ENCODE measurements at places on chromosomes 2 and 18. TPM values are rescaled to one million over a fixed set of nuclear protein-coding genes. Genes with fewer than 3 reads are reported as not detected.
A peak's percentile ranks its signal among the peaks of the same experiment; 100 is the strongest.

GRCh38 chr18:24922491-24922890 lies 429.5 kb downstream of the ZNF521 start:
- no peaks in the 10 kb centered on the region for H3K4me1 ChIP-seq
- H3K4me3 ChIP-seq = no peak overlapping the region
- H3K36me3 ChIP-seq = no peaks in the 10 kb centered on the region

DNA sequence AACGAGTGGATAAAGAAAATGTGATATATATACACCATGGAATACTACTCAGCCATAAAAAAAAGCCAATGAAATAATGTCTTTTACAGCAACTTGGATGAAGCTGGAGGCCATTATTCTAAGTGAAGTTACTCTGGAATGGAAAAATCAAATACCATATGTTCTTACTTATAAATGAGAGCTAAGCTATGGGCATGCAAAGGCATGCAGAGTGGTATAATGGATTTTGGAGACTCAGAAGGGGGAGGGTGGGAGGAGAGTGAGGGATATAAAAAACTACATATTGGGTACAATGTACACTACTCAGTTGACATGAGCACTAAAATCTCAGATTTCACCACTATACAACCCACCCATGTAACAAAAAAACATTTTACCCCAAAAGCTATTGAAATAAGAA lies 1.7 kb upstream of the MSGN1 start:
- no peaks in the 10 kb centered on the region for H3K4me1 ChIP-seq
- H3K27ac ChIP-seq = no peak overlapping the region
- H3K4me3 ChIP-seq = no peak overlapping the region
- DNase-seq = no peak

- no peak overlapping the region for H3K27ac ChIP-seq
- H3K4me3 ChIP-seq = no peak overlapping the region
- H3K36me3 ChIP-seq = no peaks in the 10 kb centered on the region
- DNase-seq = no peak
- no peaks in the 10 kb centered on the region for H3K27me3 ChIP-seq
These were observed 8.8 kb downstream of the NT5C1B start for GRCh38 chr2:18580606-18581005.

DNA sequence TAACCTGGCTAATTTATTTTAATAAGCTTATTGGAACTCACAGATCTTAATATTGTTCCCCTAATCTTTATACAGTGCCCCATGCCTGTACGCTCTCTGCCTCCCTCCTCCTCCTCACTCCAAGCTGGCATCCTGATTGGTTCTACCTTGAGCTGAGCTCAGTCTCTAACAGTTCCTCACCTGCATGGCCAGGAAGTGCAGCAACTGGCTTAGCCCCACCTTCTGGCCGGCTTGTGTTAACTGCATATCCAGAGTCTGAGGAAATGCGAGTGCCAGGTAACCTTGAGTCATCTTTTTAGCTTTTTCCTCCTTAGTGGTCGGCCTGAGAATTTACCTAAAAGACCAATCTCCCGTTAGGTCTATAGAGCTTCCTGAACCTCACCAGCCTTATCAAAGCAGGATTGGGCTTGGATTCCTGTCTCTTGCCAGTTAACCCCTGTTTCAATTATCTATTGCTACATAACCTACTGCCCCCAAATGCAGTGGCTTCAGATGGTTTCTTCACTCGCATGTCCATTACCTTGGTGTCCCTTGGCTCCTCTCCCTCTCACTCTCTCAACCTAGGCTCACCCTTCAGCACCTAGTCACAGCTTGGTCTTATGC lies 89.5 kb upstream of the STK39 start:
- H3K36me3 ChIP-seq = no peaks in the 10 kb centered on the region
- H3K4me3 ChIP-seq = no peak overlapping the region
- H3K27ac ChIP-seq = no peak overlapping the region
- no peaks in the 10 kb centered on the region for H3K27me3 ChIP-seq
- peak; percentile 78 for DNase-seq

GRCh38 chr2:176680916-176681516 lies 411.8 kb downstream of the MTX2 start:
- H3K27ac ChIP-seq = no peak overlapping the region
- no peak overlapping the region for H3K4me3 ChIP-seq
- no peaks in the 10 kb centered on the region for H3K36me3 ChIP-seq
- H3K27me3 ChIP-seq = no peaks in the 10 kb centered on the region

DNA sequence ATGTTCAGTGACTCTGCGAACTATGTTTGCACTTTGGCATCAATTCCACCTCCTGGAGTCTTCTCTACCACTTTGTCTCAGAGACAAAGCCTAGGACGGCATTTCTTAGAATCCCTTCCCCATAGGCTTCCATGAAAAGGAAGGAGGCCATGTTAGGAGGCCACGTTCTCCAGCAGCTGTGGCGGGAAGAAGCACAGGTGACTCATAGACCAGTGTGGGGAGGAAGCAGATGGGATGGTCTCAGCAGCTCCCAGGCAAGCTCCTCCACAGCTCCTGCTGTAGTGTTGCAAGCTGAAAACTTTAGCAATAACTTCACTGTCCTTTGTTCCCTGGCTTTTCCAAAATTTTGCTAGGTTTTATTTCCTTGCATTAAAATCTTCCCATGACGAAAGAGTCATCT lies 781.3 kb upstream of the ID2 start:
- DNase-seq = no peak
- H3K27ac ChIP-seq = no peak overlapping the region
- H3K27me3 ChIP-seq = no peaks in the 10 kb centered on the region
- H3K4me1 ChIP-seq = no peaks in the 10 kb centered on the region

- no peak for DNase-seq
- H3K27me3 ChIP-seq = no peaks in the 10 kb centered on the region
- no peak overlapping the region for H3K4me3 ChIP-seq
- no peaks in the 10 kb centered on the region for H3K4me1 ChIP-seq
- no peak overlapping the region for H3K27ac ChIP-seq
These were observed 433.7 kb upstream of the TRIB2 start for GRCh38 chr2:12282780-12283695.

DNA sequence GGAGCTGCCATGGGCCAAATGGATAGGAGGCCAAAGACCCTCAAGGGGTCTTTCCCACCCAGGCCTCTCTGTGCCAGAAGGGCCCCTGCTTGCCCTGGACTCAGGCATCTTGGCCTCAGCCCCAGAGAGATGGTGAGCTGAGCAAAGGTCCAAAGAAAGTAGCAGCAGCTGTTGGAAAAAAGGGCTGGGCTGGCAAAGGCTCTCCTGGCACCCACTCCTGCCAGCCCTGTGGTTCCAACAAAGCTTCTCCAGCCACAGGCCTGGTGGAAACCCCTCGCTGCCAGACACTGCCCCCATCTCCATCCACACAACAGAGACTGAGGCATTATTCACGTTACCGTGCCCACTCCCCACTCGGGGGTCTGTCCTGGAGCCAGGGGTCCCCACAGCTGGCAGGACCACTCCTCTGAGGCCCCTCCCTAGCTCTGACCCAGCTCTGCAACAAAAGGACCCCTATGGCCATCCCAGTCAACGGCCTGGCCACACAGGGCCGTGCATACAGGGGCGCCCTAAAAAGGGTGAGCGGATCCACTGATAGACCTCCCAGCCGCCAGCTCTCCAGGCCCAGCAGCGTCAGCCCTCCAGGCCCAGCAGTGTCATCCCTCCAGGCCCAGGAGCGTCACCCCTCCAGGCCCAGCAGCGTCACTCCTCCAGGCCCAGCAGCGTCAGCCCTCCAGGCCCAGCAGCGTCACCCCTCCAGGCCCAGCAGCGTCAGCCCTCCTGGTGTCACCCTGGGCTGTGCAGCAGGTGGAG lies 10.1 kb downstream of the BIN1 start:
- H3K27ac ChIP-seq = peak overlapping the region; percentile 9
- DNase-seq = no peak
- peaks cover 56% of the 10 kb centered on the region for H3K4me1 ChIP-seq
- H3K27me3 ChIP-seq = no peaks in the 10 kb centered on the region
- no peak overlapping the region for H3K4me3 ChIP-seq
- H3K36me3 ChIP-seq = no peaks in the 10 kb centered on the region

DNA sequence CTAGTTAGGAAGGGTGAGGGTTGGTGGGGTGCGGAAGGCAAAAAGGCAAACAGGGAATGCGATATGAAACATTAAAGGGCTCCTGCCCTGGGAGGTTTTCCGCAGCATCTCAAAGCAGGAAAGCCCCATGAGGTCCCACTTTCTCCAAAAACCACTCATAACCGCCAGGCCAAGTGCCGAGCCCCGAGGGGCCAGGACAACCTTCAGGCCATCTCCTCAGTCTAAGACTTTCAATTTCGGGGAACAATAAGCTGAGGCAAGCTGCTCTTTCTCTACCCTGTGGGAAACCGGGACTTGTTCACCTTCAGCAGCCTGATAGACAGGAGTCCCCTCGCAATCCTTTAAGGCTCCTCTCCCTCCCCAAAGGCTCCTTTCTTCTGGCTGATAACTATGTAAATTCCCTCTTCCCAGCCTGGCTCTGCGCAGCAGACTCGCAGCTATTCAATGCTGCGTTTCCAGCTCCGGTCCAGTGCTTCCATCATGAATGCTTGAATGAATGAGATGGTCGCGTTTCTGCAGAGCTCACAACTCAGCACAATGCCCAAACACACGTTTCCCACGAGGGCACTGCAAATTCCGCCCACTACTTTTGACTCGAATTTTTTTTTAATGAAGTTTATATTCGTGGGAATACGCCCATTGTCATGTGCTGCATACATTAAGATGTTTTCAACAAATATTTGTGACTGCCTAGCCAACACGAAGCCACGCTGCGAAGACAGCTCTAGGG lies 1.4 kb downstream of the LAMA1 start:
- H3K36me3 ChIP-seq = no peaks in the 10 kb centered on the region
- no peaks in the 10 kb centered on the region for H3K4me1 ChIP-seq
- peaks cover 70% of the 10 kb centered on the region for H3K27me3 ChIP-seq
- no peak overlapping the region for H3K27ac ChIP-seq

GRCh38 chr2:177084607-177085006 lies 128.0 kb upstream of the HNRNPA3 start:
- DNase-seq = no peak
- no peaks in the 10 kb centered on the region for H3K27me3 ChIP-seq
- no peaks in the 10 kb centered on the region for H3K4me1 ChIP-seq
- no peak overlapping the region for H3K27ac ChIP-seq
- no peaks in the 10 kb centered on the region for H3K36me3 ChIP-seq

GRCh38 chr2:204344119-204344518 lies 201.2 kb upstream of the PARD3B start:
- no peak for DNase-seq
- no peaks in the 10 kb centered on the region for H3K36me3 ChIP-seq
- H3K27me3 ChIP-seq = no peaks in the 10 kb centered on the region
- no peaks in the 10 kb centered on the region for H3K4me1 ChIP-seq

DNA sequence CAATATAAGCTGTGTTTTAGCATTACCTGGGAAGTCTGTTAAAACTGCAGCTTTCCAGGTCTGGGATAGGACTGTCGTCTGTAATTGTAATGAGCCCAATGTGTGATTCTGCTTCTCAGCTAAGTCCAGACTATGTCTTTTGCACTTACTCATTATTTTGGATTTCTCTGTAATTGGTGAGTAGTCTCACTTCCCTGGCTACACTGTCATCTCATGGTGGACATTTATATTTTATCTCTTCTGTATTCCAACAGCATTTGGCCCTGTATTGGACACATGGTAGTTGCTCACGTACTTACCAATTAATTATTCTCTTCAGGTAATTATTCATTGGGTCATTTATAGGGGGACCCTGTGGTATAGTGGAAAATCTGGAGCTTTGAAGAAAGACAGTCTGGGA lies 28.0 kb downstream of the LHCGR start:
- H3K4me3 ChIP-seq = no peak overlapping the region
- no peak overlapping the region for H3K27ac ChIP-seq
- DNase-seq = no peak
- no peaks in the 10 kb centered on the region for H3K36me3 ChIP-seq
- H3K27me3 ChIP-seq = no peaks in the 10 kb centered on the region
- no peaks in the 10 kb centered on the region for H3K4me1 ChIP-seq

- no peaks in the 10 kb centered on the region for H3K4me1 ChIP-seq
- H3K27ac ChIP-seq = no peak overlapping the region
- H3K27me3 ChIP-seq = no peaks in the 10 kb centered on the region
- no peak overlapping the region for H3K4me3 ChIP-seq
- no peak for DNase-seq
These were observed 183.5 kb upstream of the GCFC2 start for GRCh38 chr2:75894170-75894569.

GRCh38 chr2:164302786-164303185 lies 318.5 kb downstream of the GRB14 start:
- no peaks in the 10 kb centered on the region for H3K27me3 ChIP-seq
- DNase-seq = no peak
- no peaks in the 10 kb centered on the region for H3K36me3 ChIP-seq
- no peak overlapping the region for H3K27ac ChIP-seq

- H3K27ac ChIP-seq = no peak overlapping the region
- H3K4me3 ChIP-seq = no peak overlapping the region
- H3K27me3 ChIP-seq = no peaks in the 10 kb centered on the region
- no peaks in the 10 kb centered on the region for H3K36me3 ChIP-seq
- no peaks in the 10 kb centered on the region for H3K4me1 ChIP-seq
These were observed 31.1 kb downstream of the NAB1 start for GRCh38 chr2:190679813-190680591.

The ARHGEF4 gene
- 1.8 TPM for total RNA-seq

The SP9 gene
- not detected for total RNA-seq

The SUMO1 gene
- 15.3 TPM for total RNA-seq
